Stimulated activated naive CD8-positive, alpha-beta T cell treated with anti-CD3 and anti-CD28 coated beads, Interleukin-15, Interleukin-2, amounts not matched to agents 100 U/mL and 50 U/mL, for 24 hours (primary cell): ENCODE measurements at places on chromosomes 2 and 18.

- no peak for DNase-seq
Observed at GRCh38 chr2:204264621-204265140, 280.6 kb upstream of the PARD3B start.

- DNase-seq: no peak
Observed at GRCh38 chr2:108560241-108560811, 26.1 kb downstream of the LIMS1 start.

GRCh38 chr2:12819103-12819475 lies 102.4 kb downstream of the TRIB2 start:
- no peak for DNase-seq

DNA sequence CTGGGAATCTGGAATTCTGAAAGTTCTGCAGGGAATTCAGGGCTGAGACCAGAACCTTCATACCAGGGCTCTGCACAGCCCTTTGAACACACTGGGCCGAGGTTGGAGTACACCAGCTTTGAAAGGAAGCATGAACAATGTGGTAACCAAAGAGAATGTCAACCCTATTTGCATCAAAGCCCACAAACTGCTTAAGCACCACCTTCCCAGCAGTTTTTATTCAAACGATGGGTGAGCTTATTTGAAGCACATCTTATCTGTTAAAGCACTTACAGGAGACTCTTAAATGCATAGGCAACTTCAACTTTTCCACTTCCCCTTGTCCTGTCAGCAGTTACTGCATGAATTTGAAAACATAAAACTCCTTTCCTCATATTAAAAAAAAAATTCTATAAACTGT lies 96.6 kb downstream of the TXNL1 start:
- no peak for DNase-seq

DNA sequence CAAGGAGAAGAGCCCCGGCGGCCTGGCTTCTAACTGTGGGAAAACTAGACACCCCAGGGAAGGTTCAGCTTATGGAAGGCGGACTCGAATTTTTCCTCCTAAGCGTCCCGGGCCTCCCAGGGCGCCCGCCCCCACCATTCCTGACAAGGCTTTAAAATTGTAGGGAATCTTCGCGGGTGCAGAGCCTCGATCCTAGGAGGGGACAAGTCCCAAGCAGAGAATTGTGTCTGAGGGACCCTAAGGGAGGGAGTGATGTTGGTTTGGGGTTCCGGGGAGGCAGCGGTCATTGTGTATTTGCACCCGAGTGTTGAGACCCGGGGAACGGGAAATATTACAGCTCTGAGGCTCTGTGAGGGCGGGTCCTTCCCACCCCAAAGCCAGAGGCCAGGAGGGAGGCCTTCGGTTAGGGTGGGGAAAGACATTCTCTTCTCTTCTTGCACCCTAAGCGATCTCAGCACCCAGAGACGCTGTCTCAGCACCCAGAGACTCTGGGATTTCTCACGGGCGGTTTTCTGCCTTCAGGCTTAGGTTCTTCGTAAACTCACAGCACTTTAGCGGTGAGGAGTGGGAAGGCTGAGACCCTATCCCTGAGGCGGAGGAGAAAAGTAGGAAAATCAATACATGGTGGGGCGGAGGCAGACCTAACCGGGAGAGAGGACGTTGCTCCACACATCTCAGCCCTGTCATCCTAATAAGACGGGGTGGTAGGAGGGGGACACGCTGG lies 7.6 kb downstream of the OSR1 start:
- DNase-seq: no peak

DNA sequence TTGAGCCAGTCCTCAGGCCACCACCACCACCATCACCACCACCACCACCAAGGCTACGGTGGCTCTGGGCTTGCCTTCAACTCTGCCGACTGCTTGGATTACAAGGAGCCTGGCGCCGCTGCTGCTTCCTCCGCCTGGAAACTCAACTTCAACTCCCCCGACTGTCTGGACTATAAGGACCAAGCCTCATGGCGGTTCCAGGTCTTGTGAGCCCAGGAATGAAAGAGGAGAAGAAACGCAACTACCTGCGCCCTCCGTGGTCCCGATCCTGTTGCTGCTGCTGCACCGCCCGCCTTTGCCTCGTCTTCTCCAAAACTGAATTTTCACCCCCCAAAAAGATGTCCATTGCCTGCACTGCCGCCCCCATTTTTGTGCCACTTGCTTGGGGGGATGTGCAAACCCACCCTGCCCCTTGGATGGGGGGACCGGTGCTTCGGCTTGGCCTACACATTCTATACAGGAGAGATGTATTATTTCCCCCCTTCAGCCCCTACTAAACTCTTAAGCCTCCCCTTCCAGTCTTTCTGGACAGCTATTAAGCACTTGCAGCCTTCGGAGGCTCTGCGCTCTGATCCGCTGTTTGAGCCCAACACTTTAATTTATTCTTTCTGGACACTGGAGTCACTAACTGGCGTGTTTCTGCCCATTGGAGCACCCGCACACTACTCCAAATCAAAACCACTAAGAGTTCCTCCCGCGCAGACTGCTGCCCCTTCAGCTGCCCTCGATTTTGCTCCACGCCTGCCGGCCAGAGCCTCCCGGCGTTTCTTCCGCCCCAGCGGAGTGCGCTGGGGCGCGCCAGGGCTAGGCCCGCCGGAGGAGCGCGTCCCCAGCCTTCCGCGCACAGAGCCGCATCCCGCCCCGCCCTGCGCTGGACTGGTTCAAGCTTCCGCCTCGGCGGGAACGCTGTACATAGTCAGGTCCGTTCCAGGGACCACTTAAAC lies 5.7 kb downstream of the OTX1 start:
- peak; percentile 43 for DNase-seq
